ENCODE measurements at places on chromosomes 12 and 14.

GRCh38 chr12:15344561-15344960 is 22.3 kb downstream of the PTPRO start:
- no peak for DNase-seq

DNA sequence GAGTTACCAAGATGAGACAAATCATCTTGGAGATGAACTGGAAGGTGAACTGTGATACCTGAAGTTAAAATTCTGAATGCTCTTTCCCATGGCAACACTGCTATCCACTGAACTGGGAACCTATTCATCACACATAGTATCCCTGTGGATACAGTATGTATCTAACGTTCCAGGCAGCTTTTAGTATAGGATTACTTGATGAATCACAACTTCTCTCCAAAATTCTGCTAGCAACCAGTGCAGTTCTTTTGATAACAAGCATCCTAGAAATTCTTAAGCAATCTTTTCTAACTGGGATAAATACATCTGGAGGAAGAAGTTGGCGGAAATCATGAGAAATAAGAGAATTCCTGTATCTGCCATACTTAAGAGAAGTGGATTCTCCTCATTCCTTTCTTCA is 66.4 kb downstream of the PAWR start:
- no peak for DNase-seq

GRCh38 chr14:94031161-94031882 is 5.2 kb downstream of the OTUB2 start:
- no peak for DNase-seq

- DNase-seq, result no peak
Measured at GRCh38 chr12:20455001-20455706, 86.8 kb downstream of the PDE3A start.

GRCh38 chr14:99212646-99213045 is 59.4 kb downstream of the BCL11B start:
- no peak for DNase-seq

- no peak for DNase-seq
Measured at GRCh38 chr12:42853370-42854140, 264.0 kb upstream of the PRICKLE1 start.

DNA sequence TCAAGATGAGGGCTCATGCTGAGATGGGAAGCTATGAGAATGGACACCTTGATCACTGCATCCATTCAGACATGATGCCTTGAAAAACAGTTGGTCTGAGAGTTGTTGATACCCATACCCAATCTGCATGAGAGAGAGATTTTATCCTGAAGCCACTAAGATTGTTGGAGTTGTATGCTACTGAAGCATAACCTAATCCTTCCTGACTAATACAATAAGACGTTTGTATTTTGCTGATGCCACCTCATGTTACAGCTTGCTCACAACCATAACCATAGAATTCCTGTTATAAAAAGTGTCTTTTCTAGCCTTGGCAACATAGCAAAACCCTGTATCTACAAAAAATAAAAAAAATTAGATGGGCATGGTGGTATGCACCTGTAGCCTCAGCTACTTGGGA is 12.7 kb upstream of the SERPINA1 start:
- DNase-seq, result no peak

DNA sequence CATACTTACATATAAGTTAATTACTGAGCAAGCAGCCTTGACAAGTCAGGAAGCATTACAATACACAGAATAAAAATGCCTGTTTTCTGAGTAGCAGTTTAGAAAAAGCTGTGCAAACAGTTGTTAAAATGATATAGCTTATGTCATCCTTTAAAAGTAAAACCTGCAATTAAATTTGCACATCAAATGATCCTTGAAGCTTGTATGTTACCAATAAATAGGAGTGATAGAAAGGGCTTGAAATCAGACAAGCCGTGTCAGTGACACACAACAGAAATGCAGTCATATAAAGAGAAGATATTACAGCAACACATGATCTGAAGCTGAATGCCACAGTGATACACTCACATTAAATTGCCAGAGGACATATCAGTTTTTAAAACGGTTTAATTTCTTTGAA is 70.0 kb downstream of the EPS8 start:
- DNase-seq, result no peak

GRCh38 chr12:112327209-112327938 is 54.9 kb downstream of the HECTD4 start:
- no peak for DNase-seq

GRCh38 chr14:35368139-35368460 is 36.4 kb downstream of the NFKBIA start:
- DNase-seq, result no peak
